A549 (cell line): ENCODE measurements at places on chromosomes 6 and 20.

DNA sequence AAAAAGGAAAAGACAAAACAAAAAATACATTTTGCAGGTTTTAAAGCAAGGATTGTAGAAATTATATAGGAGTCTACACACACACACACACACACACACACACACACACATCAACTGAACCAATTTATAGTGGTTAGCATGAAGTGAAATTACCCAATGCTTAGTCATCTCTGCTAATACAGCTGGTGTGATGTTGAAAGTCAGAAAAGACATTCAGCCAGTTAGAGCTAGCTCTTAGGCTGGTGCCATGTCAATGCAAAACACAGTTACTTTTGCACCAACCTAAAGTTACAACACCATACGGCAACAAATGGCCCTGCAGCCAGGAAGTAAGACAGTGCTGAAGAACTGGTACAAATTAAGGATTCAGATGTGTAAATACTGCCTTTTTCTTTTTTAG is 15.2 kb downstream of the FAM210B start:
- DNase-seq = no peak

- no peak for DNase-seq
Measured at GRCh38 chr20:33963751-33964150, 30.0 kb upstream of the RALY start.

GRCh38 chr6:13624871-13625288 is 9.7 kb downstream of the NOL7 start:
- peak; percentile 46 for DNase-seq

- no peak for DNase-seq
Measured at GRCh38 chr6:111782192-111782809, 91.0 kb downstream of the FYN start.

GRCh38 chr20:25017257-25017803 is 24.8 kb upstream of the APMAP start:
- no peak for DNase-seq

DNA sequence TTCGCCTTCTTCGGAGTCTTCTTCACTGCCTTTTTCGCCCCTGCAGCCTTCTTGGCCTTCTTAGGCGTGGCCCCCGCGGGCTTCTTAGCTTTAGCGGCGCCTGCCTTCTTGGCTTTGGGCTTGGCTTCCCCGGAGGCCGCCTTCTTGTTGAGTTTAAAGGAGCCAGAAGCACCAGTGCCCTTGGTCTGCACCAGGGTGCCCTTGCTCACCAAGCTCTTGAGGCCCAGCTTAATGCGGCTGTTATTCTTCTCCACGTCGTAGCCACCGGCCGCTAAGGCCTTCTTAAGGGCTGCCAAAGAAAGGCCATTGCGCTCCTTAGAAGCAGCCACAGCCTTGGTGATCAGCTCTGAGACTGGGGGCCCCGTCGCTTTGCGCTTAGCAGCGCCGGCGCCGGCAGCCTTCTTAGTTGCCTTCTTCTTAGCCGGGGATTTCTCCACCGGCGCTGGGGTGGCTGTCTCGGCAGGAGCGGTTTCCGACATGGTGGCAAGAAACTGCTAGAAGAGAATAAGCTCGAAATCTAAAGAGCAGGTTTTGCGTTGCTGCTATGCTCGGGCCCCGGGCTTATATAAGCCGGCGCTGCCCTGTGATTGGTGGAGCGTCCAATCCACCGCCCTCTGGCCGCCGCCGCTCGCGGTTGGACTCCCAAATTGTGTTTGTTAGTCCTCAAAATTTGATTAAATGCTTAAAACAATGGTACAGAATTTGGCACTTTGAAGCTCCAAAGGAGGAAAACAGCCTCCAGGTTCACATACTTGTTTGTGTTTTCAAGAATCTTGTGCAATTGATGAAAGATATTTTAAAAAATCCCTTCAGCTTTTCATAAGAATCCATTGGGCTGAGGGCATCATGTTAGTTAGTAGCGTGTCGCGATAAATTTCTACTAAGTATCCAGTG is 44.9 kb downstream of the OR2B2 start:
- peak; percentile 61 for DNase-seq

GRCh38 chr20:49785149-49785851 is 27.3 kb upstream of the SLC9A8 start:
- no peak for DNase-seq

DNA sequence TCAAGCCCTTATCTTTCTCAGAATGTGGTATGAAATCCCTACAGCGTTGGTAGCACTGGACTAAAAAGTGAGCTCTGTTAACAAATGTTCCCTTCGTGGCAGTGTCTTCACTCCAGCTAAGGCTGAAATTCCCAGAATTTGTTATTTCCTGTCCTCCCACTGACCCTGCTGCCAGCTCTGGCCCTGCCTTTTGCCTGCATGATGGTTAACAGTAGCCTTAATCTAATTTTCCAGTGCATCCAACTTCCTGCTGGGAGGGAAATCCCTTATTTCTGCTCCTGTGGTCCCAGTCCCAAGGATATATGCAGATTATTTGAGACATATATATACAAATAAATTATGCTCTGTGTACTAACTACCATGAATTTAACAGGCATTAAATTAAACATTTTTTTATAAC is 157.2 kb upstream of the CARMIL1 start:
- no peak for DNase-seq

GRCh38 chr20:63628246-63628975 is 1.5 kb upstream of the GMEB2 start:
- peak; percentile 92 for DNase-seq

GRCh38 chr6:34424200-34425131 is 1.4 kb downstream of the RPS10 start:
- no peak for DNase-seq

- no peak for DNase-seq
Measured at GRCh38 chr6:147986846-147987245, 355.8 kb upstream of the SASH1 start.

- DNase-seq = no peak
Measured at GRCh38 chr20:14829906-14830305, 492.5 kb upstream of the FLRT3 start.

GRCh38 chr6:35810971-35811698 is 6.0 kb downstream of the LHFPL5 start:
- DNase-seq = peak; percentile 78

GRCh38 chr20:60055740-60056139 is 97.5 kb downstream of the CDH26 start:
- DNase-seq = no peak

- DNase-seq = no peak
Measured at GRCh38 chr6:87908978-87909811, 138.4 kb upstream of the SPACA1 start.

DNA sequence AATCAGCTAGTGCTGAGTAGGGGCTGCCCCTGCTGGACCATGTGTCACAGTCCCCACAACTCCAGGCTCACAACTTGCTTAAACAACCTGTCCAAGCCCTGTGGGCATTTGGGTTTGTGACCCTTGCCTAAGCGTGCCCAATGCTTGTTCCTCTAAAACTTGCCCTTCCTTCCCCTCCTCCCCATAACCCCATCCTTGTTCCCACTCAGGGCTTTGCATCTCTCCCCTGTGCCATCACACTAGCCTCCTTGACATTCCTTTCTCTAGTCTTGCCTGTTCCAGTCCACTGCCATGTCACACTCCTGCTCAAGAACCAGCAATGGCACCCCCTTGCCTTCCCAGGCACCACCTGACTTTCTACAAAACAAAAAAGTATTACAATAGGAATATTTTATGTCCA is 2.3 kb upstream of the DLGAP4 start:
- no peak for DNase-seq

- no peak for DNase-seq
Measured at GRCh38 chr20:59428441-59429205, 128.2 kb downstream of the EDN3 start.

- DNase-seq = peak; percentile 52
Measured at GRCh38 chr6:166556863-166557322, 29.6 kb downstream of the RAMACL start.

GRCh38 chr6:167968091-167968490 is 29.4 kb upstream of the KIF25 start:
- peak; percentile 9 for DNase-seq

GRCh38 chr6:164665328-164665727 is 644.1 kb downstream of the C6orf118 start:
- no peak for DNase-seq

GRCh38 chr20:40962733-40963504 is 65.7 kb upstream of the TOP1 start:
- peak; percentile 63 for DNase-seq

GRCh38 chr6:70520575-70520974 is 46.2 kb upstream of the SDHAF4 start:
- peak; percentile 3 for DNase-seq

DNA sequence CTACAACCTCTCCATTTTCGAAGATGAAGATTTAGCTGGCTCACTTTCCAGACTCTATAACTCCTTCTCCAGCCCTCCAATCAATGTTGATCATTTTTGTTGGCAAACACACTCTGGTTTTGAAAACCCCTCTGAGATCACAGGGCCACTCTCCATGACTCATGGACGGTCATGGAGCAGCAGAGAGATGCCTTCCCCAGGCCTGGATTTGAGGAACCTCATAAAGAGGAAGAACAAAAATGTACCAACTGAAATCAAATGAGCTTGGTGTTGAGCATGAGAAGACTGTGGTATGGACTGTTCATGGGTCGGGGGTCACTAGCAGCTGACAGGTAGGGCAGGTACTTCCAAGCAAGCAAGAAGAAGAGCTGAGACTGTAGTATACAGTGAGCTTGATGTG is 112.8 kb upstream of the INSM1 start:
- no peak for DNase-seq
